Ovary (tissue), 10 donors: ENCODE measurements at places on chromosomes 5 and 9. TPM values are rescaled to one million over a fixed set of nuclear protein-coding genes. Genes with fewer than 3 reads are reported as not detected.

GRCh38 chr5:151646334-151646733 is 40.4 kb downstream of the SPARC start:
- no peak for DNase-seq
- H3K4me3 ChIP-seq: no peak overlapping the region
- H3K36me3 ChIP-seq: no peaks in the 10 kb centered on the region
- H3K27ac ChIP-seq: no peak overlapping the region

DNA sequence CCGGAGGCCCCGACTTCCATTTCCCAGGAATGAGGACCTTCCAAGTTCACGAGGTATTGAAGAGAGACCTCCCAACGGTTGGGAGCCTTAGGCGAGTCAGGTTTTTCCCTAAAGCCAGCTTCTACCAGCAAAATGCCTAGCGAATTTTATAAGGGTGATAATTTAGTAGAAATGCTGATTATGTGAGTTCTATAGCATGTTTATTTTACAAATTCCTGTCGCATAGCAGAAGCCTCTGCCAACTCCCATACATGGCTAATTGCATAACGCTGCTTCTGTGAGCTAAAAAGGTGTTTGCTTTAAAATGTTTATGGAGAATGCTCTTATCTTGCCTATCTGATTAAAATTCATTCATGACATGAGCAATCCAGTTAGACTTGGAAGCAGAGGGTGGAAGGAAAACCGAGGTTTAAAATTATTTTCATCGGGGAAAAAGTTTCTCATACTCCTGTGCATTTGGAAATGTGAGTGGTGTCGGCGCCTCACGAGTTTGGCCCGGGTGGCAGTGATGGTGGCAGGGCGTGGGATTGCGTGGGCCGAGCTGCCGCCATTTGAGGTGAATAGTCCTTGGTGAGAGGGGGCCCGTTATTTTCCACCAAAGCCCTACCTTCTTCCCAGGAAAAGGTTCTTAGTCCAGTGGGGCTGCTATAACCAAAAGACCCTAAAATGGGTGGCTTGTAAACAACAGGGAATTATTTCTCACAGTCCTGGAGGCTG is 104.4 kb upstream of the FCN2 start:
- H3K4me3 ChIP-seq: no peak overlapping the region
- no peak overlapping the region for H3K27ac ChIP-seq
- no peaks in the 10 kb centered on the region for H3K27me3 ChIP-seq
- no peaks in the 10 kb centered on the region for H3K4me1 ChIP-seq
- H3K36me3 ChIP-seq: no peaks in the 10 kb centered on the region

- no peak for DNase-seq
- H3K4me3 ChIP-seq: no peak overlapping the region
- peaks cover 3% of the 10 kb centered on the region for H3K4me1 ChIP-seq
- no peaks in the 10 kb centered on the region for H3K27me3 ChIP-seq
These were observed 177.8 kb downstream of the TTLL11 start for GRCh38 chr9:121915304-121915625.

GRCh38 chr9:117354997-117355396 is 59.9 kb downstream of the ASTN2 start:
- H3K27ac ChIP-seq: no peak overlapping the region
- H3K4me3 ChIP-seq: no peak overlapping the region
- no peak for DNase-seq
- H3K4me1 ChIP-seq: no peaks in the 10 kb centered on the region
- H3K27me3 ChIP-seq: no peaks in the 10 kb centered on the region

DNA sequence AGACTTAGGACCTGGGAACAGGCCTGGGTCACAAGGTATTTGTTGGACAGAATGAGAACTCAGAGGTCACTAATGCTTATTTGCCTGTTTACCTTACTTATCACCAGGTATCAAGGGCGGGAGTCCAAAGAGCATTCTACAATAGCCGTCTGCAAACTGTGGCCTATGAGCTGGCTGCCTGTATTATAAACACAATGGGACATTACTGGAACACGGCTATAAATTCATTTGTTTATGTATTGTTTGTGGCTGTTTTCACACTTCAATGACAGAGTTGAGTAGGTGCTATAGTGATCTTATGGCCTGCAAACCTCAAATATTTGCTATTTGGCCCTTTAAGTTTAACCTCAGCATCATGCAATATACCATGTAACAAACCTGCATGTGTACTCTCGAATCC is 76.6 kb upstream of the ASTN2 start:
- no peaks in the 10 kb centered on the region for H3K27me3 ChIP-seq
- no peaks in the 10 kb centered on the region for H3K36me3 ChIP-seq
- DNase-seq: no peak
- H3K27ac ChIP-seq: no peak overlapping the region
- H3K4me1 ChIP-seq: peaks cover 2% of the 10 kb centered on the region

GRCh38 chr5:175748650-175749049 is 90.8 kb downstream of the HRH2 start:
- no peaks in the 10 kb centered on the region for H3K4me1 ChIP-seq
- DNase-seq: no peak
- H3K4me3 ChIP-seq: no peak overlapping the region
- no peak overlapping the region for H3K27ac ChIP-seq
- no peaks in the 10 kb centered on the region for H3K36me3 ChIP-seq

DNA sequence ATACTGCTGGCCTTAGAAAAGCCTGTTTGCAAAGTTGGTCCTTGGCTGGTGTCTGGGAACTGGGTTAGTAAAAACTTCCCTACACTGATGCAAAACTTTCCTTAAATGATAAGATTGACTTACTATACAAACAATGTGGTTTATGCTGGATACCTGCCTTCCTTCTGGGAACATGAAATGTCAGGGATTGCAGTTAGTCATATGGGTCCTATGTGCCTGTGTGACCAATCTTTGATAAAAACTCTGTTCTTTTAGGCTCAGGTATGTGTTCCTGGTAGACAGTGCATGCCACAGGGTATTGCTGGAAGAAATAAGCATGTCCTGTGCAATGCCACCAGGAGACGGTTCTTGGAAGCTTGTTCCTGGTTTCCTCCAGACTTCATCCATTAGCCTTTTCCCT is 173.3 kb downstream of the RMI1 start:
- H3K4me1 ChIP-seq: no peaks in the 10 kb centered on the region
- H3K4me3 ChIP-seq: no peak overlapping the region
- no peaks in the 10 kb centered on the region for H3K36me3 ChIP-seq
- DNase-seq: no peak

DNA sequence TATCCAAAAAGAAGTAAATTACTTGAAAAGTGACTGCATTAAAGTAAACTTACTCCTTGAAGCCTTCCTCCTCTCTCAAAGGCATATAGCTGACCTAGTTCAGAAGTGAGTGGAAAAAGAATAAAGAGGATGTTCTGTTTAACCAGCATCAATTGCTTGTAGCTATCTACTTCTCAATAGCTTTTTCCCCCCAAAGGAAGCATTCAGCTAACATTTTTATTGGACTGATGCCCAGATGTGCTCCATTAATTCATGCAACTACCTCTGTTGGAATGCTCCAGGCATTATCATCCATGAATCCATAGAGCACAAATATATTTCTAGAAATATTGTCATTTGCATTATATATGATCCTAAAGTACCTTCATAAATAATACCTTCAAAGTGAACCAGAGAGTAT is 132.8 kb downstream of the RASEF start:
- no peak for DNase-seq
- H3K27ac ChIP-seq: no peak overlapping the region
- no peak overlapping the region for H3K4me3 ChIP-seq
- no peaks in the 10 kb centered on the region for H3K4me1 ChIP-seq

- H3K4me1 ChIP-seq: no peaks in the 10 kb centered on the region
- H3K4me3 ChIP-seq: no peak overlapping the region
- no peak for DNase-seq
- no peaks in the 10 kb centered on the region for H3K27me3 ChIP-seq
- H3K27ac ChIP-seq: no peak overlapping the region
These were observed 96.6 kb downstream of the SGCD start for GRCh38 chr5:156423597-156423996.

GRCh38 chr5:181243018-181243563 is 615 bp downstream of the RACK1 start:
- no peak for DNase-seq
- H3K4me1 ChIP-seq: peaks cover 18% of the 10 kb centered on the region
- no peaks in the 10 kb centered on the region for H3K27me3 ChIP-seq
- H3K27ac ChIP-seq: peak overlapping the region; percentile 67
- H3K4me3 ChIP-seq: peak overlapping the region; percentile 77
- H3K36me3 ChIP-seq: no peaks in the 10 kb centered on the region

GRCh38 chr5:36651761-36652685 is 45.6 kb downstream of the SLC1A3 start:
- no peaks in the 10 kb centered on the region for H3K36me3 ChIP-seq
- H3K27me3 ChIP-seq: no peaks in the 10 kb centered on the region
- no peak overlapping the region for H3K27ac ChIP-seq
- no peak overlapping the region for H3K4me3 ChIP-seq
- no peak for DNase-seq
- H3K4me1 ChIP-seq: no peaks in the 10 kb centered on the region

- H3K27ac ChIP-seq: no peak overlapping the region
- no peaks in the 10 kb centered on the region for H3K27me3 ChIP-seq
- DNase-seq: no peak
- H3K4me3 ChIP-seq: no peak overlapping the region
- H3K36me3 ChIP-seq: no peaks in the 10 kb centered on the region
These were observed 82.0 kb upstream of the PCAT7 start for GRCh38 chr9:94472806-94473360.

DNA sequence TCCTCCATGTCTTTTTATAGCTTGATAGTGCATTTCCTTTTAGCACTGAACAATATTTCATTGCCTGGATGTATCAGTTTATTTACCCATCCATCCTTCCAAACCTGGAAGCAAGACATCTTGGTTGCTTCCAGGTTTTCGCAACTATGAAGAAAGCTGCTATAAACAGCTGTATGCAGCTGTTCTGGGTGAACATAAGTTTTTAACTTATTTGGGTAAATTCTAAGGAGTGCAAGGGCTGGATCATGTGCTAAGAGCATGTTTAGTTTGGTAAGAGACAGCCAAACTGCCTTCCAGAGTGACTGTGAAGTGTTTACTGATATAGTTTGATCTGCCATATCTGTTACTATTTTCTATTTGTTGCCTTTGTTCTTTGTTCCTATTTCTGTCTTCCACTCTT is 58.5 kb downstream of the CSF2 start:
- H3K36me3 ChIP-seq: no peaks in the 10 kb centered on the region
- H3K4me1 ChIP-seq: no peaks in the 10 kb centered on the region
- DNase-seq: no peak
- H3K4me3 ChIP-seq: no peak overlapping the region
- no peaks in the 10 kb centered on the region for H3K27me3 ChIP-seq

The ATP10B gene
- total RNA-seq: 0.48 TPM

The MARCOL gene
- not detected for total RNA-seq

The ACER2 gene
- total RNA-seq: 10.0 TPM

The PCDHGA3 gene
- 5.9 TPM for total RNA-seq

The ARAP3 gene
- 11.2 TPM for total RNA-seq

The CTNND2 gene
- 5.6 TPM for total RNA-seq

The C5orf52 gene
- total RNA-seq: not detected

The FIBCD1 gene
- total RNA-seq: not detected
